CD4-positive, CD25-positive, alpha-beta regulatory T cell (primary cell): ENCODE measurements at places on chromosomes 12 and 14. TPM values are rescaled to one million over a fixed set of nuclear protein-coding genes. Genes with fewer than 3 reads are reported as not detected.

- no peak for DNase-seq
These were observed 2.3 kb downstream of the DICER1 start for GRCh38 chr14:95155045-95155444.

- DNase-seq: no peak
These were observed 224.0 kb downstream of the TTC6 start for GRCh38 chr14:37819155-37820015.

Gene LAG3
- 8.2 TPM for total RNA-seq

Gene REM2
- total RNA-seq: 11.1 TPM

Gene STRAP
- 107 TPM for total RNA-seq
